Femur (tissue), 1 donor: ENCODE measurements at places on chromosomes 2 and 18.
A peak's percentile ranks its signal among the peaks of the same experiment; 100 is the strongest.

DNA sequence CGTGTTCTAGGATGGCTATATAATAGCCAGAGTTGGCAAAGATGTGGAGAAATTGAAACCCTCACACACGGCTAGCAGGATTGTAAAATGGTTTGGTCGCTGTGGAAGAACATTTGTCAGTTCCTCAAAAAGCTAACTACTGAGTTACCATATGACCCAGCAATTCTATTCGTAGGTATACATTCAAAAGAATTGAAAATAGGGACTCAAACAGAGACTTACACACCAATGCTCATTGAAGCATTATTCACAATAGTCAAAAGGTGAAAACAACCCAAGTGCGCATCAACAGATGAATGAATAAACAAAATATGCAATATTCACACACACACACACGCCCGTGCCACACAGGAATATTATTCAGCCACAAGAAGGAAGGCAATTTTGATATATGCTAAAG lies 98.7 kb downstream of the PLA2R1 start:
- no peak for DNase-seq

DNA sequence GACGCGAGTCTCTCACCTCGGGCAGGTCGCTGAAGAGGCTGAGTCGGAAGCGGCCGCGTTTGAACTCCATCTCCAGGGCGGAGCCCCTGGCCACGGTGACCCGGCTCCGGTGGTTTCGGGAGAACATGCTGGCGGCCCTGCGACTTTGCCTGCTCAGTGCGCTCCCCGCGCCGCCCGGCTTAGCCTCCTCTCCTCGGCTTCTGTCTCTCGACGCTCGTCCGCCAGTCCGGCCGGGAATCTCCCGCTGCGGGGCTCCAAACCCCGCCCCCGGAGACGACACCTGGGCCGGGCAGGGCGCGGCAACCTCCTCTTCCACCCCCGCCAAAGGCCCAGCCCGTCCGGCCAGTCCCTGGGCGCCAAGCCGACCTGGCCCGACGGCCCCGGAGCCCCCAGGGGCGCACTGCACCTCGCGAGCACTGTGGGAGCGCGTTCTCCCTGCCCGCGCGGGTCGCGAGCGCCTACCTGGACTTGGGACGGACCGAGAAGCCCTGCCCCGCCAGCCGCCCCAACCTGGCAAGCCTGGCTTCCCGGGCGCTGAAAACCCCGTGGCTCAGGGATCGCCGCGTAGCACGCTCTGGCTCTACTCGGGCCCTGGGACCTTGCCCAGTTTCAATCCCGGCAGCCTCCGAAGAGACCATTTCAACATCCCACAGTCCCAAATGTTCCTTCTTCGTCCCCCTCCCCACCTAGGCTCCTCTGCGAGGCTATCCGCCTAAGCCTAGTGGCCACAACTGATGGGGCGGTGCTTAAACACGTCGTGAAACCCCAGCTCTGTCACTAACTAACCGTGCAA lies at the start of gene RTKN:
RTKN (minus strand) TSS at position 248 of the 793 bp plus-strand sequence; CDS start at position 127, 121 bp downstream.
- peak; percentile 61 for DNase-seq

GRCh38 chr2:138445227-138445626 lies 56.3 kb upstream of the SPOPL start:
- DNase-seq: no peak

DNA sequence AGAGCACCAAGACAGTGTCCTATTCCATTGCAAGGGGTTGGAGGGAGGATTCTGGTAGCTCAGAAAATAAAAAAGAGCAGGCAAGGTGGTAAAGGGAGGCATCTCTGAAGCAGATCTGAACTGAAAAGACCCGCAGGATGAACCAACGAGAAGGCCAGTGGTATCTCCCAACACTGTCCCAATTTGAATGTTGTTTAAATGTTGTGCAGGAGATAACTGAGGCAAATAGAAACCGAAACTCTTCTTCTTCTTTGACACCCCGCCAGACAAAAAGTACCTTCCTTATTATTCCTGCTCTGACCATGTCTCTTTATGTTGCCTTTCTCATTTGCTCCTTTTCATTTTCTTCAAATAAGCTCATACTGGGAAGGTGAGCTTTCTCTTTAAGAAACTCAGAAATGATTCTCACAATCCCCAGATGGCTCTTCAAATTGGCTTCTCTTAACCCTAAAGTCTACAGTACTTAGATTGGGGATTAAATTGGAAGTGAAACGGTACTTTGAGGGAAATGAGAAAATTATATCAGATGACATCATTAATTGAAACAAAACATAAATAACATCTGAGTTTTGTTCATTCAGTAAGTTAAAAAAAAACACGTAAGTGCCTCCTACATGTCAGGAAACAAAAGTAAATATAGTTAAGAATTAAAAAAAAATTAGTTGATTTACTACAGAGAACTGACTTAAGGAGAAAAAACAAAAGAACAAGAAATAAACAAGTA lies 143.6 kb downstream of the WDPCP start:
- no peak for DNase-seq

DNA sequence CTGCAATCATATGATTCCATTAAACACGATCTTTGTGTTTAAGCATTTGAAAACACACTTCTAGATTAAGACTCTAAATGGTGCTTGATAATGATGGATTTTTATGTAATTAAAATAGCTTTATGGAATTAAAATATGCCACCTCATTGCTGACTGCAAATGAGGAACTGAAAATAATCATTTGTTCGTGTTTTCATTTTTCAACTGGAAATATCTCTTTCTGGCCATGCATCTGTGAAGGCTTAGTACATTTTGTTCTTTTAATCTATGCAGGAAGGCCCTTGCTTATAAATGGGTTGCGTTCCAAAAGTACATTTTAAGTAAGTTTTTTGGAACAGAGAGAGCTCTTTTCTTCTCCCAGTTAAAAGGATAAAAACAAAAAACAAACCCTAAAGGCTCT lies 125.5 kb downstream of the MC4R start:
- no peak for DNase-seq

- no peak for DNase-seq
Measured at GRCh38 chr2:16322308-16323125, 343.1 kb downstream of the CYRIA start.
